ENCODE measurements at places on chromosomes 1 and 21.

DNA sequence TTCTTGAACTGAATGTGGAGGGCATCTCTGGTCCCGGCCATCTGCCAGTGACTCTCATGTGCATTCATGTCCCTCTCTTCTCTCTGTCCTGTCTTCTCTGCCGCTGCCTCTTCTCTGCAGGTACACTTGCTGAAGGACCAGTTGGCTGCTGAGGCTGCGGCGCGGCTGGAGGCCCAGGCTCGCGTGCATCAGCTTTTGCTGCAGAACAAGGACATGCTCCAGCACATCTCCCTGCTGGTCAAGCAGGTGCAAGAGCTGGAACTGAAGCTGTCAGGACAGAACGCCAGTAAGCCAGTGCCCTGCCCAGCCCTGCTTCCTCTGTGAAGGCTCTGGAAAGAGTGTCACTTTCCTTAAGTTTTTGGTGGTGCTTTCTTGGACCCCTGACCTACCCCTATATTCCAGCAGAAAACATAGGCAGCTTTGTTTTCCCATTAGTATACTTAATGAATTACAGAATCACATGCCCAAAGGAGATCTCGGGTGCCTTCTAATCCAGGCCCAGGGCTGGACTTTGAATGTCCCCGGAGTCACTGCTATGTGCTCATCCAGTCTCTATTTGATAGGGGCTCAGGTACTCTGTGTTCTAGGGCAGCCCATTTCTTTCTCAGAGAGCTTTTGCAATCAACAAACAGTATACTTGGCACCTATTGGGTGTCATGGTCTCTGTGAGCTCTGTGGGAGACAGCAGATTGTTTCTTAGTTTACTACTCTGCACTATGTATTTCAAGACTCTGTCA lies 11.2 kb downstream of the SPATA46 start:
- DNase-seq, result peak; percentile 88

GRCh38 chr1:177800400-177801088 lies 169.3 kb downstream of the SEC16B start:
- DNase-seq, result no peak

DNA sequence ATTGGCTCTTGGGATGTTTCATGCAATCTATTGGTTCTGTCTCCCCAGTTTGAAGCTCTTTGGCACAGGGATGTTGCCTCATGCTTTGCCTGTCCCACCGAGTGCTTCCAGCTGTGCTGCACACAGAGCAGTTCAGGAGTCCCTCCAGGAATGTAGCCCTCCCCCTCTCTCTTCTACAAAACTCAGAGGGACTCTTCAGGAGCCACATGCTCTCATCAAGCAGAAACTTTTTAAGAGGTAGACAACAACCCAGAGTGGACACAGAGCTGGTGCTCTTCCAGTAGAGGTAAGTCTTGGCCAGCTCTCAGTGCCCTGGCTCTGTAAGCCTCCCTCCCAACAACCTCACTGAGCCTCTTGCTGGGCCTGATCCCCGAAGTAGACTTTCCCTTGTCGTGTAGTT lies 11.6 kb upstream of the ZNF697 start:
- no peak for DNase-seq

DNA sequence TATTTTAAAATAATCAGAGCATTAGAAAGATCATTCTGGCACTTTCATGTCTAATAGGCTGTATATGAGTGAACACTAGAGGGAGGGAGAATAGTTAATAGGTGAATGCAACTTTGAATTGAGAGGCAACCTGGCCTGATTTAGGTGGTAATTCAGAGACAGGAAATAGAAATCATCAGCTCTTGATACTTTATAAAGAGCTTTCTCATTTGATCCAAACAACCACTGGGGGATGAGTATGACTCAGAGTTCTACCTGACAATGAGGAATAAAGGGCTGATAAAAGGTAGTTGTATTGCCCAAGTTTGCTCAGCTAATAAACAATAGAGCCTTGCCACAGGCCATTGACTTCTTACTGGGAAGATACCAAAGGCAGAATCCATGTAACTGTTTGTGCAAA lies 5.2 kb upstream of the FAM89A start:
- DNase-seq, result no peak
